NCI-H2081 treated with DMSO at 0.1 percent for 48 hours (cell line): ENCODE measurements at places on chromosomes 12 and 14.

GRCh38 chr14:98120831-98121464, 1151.0 kb downstream of the BCL11B start:
- no peak for DNase-seq

DNA sequence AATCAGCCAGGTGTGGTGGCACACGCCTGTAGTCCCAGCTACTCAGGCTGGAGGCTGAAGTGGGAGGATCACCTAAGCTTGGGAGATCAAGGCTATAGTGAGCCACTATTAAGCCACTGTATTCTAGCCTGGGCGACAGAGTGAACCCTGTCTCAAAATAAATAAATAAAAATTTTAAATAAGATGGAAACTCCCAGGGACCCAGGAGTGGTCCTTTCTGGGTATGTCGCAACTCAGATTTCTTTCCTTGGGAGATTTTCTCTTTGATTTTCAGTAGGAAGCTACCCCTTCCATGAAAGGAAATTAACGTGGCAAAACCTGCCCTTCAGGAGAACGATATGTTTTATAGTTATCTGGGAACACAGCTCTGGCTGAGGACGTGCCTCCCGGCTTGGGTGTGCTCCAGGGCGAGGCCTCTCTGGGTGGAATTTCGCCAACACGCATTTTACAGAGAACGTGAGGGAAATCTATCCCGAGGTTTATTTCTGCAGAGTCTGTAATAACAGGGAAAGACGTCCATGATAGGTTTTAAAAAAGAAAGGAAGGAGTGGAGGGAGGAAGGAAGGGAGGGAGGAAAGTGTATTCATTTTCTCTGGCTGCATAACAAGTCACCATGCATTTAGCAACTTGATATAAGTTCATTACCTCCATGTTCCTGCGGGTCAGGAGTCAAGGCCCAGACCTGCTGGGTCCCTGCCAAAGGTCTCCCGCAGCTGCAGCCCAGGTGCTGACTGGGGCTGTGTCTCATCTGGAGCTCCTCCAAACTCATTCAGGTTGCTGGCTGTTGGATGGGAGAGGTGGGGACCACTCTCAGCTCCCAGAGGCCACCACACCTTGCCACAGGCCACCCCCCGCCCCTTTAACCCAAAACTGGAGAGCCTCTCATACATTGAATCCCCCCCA, 80.6 kb upstream of the GSC start:
- no peak for DNase-seq

- DNase-seq = no peak
Observed at GRCh38 chr12:65534238-65534841, 255.9 kb downstream of the MSRB3 start.

GRCh38 chr12:111025792-111026430, 105.5 kb upstream of the MYL2 start:
- no peak for DNase-seq

DNA sequence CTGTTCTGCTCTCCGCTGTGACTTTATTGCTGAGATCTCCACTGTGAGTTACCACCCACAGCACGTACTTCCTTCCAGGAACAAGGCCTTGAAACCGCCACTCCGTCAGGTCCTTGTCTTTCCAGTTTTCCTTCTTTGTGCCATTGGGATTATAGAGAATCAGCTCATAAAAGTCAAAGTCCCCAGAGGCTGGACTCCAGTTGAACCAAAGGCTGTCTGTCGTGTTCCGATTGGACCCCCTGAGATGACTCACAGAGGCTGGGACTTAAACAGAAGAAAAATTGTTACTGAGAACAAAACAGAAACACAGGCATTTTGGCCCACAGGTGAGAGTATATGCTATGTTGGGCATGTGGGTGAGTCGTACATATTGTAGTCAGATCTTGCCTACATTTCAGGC, 76.6 kb downstream of the PTPRB start:
- DNase-seq = no peak

DNA sequence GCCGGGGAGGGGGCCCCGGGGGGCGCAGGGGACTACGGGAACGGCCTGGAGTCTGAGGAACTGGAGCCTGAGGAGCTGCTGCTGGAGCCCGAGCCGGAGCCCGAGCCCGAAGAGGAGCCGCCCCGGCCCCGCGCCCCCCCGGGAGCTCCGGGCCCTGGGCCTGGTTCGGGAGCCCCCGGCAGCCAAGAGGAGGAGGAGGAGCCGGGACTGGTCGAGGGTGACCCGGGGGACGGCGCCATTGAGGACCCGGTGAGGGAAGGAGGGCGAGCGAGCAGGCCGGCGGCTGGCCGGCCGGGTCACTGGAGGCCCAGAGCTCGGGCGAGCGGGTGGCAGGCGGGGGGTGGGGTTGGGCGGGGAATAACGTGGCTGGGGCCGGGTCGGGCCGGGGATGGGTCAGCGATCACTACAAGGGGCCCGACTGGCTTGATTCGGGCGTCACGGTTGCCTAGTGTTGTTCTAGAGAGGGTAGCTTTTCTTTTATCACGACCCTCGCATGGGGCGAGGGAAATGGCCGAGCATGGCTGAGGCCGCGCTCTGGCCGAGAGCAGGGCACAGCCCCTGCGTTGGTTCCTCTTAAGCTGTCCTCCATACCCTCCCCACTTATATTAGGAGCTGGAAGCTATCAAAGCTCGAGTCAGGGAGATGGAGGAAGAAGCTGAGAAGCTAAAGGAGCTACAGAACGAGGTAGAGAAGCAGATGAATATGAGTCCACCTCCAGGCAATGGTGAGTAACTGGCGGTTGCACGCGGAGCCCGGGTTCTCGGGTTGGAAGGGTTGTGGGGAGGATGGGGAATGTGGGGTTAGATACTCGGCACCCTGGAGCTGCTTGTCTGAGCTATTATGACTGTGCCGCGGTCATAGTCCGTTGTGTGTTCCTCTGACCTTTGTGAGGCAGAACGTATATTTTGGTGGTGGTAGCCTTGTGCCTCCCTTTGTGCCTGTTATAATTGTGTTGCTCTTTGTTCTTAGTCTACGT, 603 bp downstream of the PABPN1 start:
- DNase-seq = no peak

DNA sequence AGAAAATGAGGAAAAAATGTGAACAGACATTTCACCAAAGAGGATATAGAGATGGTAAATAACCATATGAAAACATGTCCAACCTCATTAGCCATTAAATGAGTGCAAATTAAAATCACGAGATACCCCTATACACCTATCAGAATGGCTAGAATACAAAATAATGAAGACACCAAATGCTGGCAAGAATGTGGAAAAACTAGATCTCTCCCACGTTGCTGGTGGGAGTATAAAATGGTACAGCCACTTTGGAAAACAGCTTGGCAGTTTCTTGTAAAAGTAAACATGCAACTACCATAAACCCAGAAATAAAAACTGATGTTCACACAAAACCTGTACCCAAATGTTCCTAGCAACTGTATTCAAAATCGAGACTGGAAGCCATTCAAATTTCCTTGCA, 38.3 kb upstream of the TCL1B start:
- no peak for DNase-seq

- no peak for DNase-seq
Observed at GRCh38 chr12:2796187-2796666, 1.5 kb downstream of the FKBP4 start.

GRCh38 chr14:83842547-83842946, 1687.4 kb upstream of the FLRT2 start:
- DNase-seq = no peak

DNA sequence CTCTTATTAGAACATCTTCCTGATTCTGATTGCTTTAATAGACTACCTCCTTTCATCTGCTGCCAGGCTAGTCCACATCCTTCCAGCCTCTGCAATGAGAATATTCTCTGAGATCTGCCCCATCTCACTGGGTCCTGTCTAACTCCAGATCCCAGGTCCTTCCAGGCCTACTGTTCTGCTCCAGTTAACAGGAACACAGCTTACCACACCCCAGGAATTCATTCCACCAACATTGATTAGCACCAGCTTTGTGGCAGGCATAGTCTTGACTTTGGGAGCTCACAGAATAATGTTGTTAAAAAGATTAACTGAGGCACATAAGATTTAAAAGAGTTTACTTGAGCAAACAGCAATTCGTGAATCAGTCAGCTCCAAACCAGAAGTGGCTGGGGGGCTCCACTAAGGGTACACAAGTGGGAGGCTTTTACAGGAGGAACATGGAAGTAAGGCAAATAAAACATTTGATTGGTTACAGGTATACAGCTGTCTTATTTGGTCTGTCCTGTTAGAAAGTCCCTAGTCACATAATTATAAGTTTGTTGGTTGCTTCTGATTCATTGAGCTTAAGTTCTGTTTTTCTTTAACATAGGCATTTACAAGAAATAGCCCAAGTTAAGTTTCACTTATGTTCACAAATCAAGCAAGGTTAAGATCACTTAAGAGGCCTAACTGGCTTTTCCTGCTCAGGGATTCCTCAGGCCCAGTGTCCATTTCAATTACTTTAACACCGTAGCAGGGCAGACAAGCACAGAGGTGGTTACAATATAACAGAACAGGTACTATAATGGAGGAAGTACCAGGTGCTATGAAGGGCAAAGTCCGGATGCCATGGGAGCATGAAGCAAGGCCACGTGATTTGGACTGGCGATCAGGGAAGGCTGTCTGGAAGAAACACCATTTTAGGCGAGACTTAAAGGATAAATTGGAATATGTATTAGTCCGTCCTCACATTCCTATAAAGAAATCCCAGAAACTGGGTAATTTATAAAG, 12.2 kb upstream of the MYH7 start:
- DNase-seq = no peak

GRCh38 chr14:81009346-81009745, 53.9 kb downstream of the TSHR start:
- DNase-seq = no peak

- no peak for DNase-seq
Observed at GRCh38 chr12:127245009-127245408, 1022.0 kb upstream of the TMEM132C start.
